ENCODE measurements at places on chromosomes 12 and 14.

DNA sequence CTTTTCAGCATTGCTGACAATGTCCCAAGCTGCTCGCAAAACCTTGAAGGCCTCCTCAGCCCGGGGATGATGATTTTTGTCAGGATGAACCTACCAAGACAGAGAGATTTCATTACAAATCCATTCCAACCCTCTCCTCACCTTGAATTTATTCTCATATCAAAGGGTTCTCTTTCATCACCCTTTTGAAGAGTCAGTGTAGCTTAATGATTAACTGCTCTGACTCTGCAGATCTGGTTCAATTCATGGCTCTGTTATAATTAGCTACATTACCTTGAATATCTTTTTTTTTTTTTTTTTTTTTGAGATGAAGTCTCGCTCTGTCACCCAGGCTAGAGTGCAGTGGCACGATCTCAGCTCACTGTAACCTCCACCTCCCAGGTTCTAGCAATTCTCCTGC is 5.6 kb downstream of the ORMDL2 start:
- no peak for DNase-seq

DNA sequence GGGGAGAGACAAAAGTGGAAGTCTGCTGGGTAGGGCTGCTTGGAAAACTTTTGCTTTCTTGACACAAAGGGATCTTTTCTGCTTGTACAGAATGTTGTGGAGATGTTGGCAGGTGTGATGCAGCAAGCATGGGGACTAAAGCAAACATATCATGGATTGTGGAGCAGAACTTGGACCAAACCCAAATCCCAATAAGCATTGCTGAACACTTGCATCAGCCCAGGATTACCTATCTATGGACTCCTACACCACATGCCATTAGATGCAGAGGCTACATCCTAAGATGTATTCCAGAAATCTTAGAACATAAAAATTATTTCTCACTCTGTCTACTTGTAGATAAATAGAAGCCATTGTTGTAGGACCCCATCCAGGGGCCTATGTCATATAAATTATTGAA is 44.7 kb upstream of the RERG start:
- peak; percentile 31 for DNase-seq

DNA sequence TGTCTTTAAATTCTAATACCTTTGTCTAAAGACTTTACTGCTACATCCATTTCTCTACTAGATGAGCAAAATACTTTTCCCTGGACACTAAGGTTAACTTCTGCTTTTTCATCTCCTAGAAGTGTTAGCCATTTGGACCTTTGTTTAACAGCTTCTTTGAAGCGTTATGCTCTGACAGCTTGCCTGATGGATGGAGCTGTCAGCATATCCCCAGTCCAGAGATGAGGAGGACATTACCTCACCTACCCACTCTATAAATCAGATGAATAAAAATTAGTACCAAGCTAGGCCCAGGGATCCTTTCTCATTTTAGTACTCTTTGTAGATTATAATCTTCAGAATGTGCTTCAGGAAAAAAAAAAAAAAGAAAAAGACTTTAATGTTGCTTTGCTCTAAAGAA is 222.7 kb downstream of the PELI2 start:
- DNase-seq = no peak

- DNase-seq = no peak
Observed at GRCh38 chr14:74258764-74259035, 19.5 kb downstream of the VSX2 start.

DNA sequence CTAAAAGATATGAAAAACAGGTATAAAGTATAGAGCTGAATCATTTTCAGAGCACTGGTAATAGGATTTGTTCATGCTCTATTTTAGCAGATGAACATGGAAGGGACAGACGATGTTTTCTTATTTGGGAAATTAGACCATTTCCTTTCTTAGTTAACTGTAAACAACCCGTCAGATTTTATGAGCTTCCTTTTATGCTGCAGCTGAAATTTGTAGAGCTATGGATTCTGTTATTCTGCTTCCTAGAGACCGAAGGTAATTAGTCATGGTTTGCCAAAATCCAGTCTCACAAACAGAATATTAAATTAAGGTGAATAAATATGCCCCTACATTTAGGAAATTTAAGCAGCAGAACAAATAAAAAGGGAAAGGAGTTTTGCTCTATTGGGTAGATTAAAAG is 180.2 kb upstream of the SYT1 start:
- DNase-seq = no peak

- DNase-seq = no peak
Observed at GRCh38 chr12:50597200-50598195, 92.7 kb downstream of the DIP2B start.

DNA sequence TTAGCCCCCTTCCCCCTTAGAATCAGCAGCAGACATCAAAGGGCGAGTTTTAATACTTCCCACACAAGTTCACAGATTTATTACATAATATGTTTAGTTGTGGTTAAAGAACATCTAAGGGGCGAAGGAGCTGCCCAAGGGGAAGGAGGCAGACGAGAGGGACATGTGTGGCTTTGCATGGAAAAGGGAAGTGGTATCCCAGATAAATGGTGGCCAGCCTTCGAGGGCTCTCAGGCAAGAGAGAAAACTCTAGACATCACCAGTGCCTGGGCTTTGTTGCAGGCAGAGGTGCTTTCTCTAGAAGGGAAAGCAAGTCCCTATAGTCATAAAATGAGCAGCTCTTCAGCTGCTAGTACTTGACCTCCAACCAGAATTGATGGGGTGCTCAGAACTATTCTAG is 121.2 kb downstream of the CACNA1C start:
- no peak for DNase-seq

- no peak for DNase-seq
Observed at GRCh38 chr12:7571257-7571656, 67.7 kb upstream of the CD163 start.

- no peak for DNase-seq
Observed at GRCh38 chr12:92094751-92095161, 50.9 kb downstream of the BTG1 start.

DNA sequence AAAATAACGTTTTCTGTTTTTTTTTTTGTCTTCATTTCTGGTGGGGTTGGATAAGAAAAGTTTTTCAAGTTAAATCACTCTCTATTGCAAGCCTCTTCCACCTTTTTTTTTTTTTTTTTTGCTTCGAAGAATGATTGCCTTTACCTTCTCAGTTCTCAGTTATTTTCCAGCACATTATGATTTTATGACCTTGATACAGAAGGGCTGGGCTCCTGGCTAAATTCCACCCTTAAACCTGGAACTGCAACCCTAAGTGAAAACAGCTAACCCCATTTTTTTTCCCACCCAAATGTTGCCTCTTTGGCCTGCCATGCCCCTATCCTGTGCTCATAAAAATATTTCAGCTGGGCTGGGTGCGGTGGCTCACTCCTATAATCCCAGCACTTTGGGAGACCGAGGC is 31.4 kb downstream of the PSEN1 start:
- DNase-seq = no peak

DNA sequence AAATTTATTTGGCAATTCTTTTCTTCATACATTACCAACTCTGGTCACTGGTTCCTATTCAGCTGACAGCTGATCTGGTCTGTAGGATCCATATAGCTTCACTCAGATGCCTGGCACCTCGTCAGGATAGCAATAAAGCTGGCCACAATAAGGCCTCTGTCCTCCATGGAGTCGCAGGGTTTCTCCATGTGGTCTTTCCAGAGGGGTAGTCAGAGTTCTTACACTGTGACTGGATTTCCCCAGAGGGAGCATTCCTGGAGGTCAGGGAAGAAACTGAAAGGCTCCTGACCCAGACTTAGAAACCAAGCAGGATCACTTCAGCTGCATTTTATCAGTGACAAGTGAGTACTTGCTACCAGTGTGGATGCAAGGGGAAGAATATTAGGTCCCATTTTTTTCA is 34.9 kb upstream of the SIX1 start:
- DNase-seq = no peak

- DNase-seq = no peak
Observed at GRCh38 chr14:106530423-106531107, 1004.2 kb downstream of the TMEM121 start.

- DNase-seq = no peak
Observed at GRCh38 chr12:124910561-124911478, 3.6 kb downstream of the UBC start.

DNA sequence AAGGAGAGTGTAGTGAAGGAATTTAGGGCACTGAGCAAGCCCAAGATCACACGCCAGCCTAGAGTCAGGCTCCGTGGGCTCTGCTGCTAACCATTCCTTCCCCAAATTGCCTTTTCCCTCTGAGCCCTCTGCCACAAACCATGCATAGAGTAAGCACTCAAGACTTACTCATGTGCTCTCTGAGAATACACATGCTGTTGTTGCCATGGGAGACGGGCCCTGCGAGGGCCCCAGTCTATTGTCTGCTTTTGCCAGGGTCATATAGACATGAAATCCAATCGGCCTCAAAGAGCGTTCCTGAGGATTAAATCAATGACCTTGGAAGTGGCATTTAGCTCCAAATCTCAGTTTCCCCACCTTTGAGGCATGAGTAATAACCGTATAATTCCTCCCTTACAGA is 48.7 kb upstream of the WSCD2 start:
- DNase-seq = no peak

GRCh38 chr14:67392123-67392522 is 19.8 kb downstream of the PLEK2 start:
- DNase-seq = peak; percentile 86

DNA sequence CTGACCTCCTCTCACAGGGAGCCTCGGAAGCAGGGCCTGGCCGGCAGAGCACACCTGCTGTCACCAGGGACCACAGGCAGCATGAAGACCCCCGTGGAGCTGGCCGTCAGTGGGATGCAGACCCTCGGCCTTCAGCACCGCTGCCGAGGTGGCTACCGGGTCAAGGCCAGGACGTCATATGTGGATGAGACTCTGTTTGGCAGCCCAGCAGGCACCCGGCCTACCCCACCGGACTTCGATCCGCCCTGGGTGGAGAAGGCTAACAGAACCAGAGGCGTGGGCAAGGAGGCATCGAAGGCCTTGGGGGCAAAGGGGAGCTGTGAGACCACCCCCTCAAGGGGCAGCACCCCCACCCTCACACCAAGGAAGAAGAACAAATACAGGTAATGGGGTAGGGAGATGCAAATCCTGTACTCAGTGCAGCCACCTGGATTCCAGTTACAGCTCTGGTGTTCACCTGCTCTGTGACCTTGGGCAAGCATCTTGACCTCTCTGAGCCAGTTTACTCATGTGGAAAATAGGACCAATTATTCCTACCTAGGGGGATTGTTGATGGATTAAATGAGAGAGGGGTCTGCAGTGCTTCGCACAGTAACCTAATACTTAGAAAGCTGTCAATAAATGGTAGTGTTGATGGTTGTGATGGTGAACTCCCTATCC is 1.3 kb downstream of the RITA1 start:
- no peak for DNase-seq

DNA sequence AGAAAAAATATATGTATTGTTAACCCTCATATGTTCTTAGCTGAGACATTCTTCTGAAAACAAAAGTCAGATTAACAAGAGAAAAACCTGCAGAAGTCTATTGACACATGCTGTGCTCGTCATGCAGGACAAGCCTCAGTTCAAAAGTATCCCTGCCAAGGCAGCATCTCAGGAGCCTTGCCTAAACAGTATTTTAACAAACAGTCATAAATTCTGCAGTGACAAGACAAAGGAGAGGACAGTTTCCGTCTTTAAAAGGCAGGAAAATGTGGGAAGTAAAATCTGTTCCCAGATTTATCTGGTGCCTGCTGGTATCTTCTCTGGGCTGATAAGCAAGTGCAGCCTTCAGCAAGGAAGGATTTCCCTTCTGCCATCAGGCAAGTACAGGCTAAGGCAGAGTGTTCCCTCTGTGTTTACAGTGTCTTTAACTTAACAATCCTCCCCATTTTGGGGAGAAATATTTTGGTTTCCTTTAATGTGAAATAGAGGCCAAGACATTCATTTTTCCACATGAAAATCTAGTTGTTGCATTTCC is 480.2 kb upstream of the CCDC196 start:
- DNase-seq = no peak

GRCh38 chr12:103548622-103549601 is 38.2 kb upstream of the STAB2 start:
- peak; percentile 86 for DNase-seq

DNA sequence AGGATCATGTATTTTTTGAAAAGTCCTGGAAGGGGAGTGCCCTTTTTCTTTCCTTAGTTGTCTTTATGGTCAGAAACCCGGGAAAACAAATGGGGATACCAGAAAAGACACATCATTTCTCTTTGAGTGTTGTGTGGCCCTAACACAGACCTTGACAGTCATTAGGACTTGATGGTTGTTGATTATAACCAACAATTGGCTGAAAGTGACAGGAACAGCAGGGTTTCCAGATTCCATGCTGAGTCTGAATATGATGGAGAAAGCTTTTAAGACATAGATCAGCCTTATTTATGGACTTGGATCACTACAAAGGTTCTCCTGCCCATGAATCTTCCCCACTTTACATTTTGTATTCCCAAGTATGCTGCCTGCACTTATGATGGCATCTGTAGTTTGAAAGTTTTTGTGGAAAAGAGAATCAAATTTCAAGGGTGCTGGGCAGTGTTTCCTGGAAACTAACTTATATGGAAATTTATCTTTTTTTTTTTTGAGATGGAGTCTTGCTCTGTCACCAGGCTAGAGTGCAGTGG is 30.4 kb downstream of the POLR3B start:
- DNase-seq = no peak

DNA sequence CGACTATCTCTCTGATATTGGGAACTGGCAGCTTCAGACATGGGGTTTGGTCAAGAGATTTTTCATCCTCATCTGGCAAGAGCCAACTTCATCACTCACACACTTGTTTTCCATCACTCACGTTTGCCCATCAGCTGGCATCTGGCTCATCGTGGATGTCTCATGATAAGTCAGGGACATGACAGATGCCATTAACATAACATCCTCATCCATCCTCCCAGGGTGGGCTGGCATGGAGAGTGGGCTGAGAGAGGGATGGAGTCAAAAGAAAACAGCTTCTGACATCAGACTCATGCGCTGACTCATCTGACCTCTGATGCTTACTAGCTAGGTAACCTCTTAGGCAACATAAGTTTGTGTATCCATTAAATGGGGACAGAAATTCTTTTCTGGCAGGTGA is 1.8 kb upstream of the VSX2 start:
- DNase-seq = no peak

GRCh38 chr12:6084261-6084968 is 40.1 kb downstream of the VWF start:
- peak; percentile 46 for DNase-seq

GRCh38 chr12:106027286-106027685 is 111.5 kb downstream of the NUAK1 start:
- DNase-seq = no peak

DNA sequence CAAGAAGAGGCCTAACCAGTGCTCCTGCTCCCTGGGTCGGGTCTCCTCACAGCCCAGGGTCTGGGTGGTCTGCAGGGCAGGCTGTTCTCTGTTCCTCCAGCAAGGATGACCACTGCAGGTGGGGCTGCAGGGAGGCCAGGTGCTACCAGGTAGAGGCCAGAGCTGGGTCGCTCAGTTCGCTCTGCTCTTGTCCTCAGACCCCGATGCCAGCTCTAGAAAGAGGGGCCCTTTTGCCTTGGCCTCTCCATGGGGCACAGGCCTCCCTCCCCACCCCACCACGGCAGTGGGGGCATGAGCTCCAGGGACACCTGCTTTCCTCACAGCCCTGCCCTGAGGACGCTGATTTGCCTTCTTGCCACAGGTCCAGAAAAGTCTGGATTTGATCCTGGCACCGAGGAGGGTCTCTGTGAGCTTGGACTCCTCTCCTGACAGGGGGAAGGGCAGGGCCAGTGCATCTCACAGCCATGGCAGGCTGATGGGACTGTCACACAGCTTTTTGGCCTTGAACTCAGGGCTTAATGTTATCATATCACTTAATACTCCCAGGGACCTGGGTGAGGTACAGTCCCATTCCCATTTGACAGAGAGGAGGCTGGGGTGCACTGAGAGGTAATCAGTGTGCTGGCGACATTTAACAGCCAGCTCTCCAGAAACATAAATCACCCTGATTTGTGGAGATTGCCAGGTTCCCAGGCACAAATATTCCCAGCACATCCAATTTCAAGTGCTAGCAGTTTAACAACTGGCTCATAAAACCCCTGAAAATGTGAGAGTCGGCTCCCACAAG is 273.0 kb upstream of the SFSWAP start:
- DNase-seq = no peak
